CD4-positive, alpha-beta T cell (primary cell): ENCODE measurements at places on chromosomes 7 and 10. TPM values are rescaled to one million over a fixed set of nuclear protein-coding genes. Genes with fewer than 3 reads are reported as not detected.

DNA sequence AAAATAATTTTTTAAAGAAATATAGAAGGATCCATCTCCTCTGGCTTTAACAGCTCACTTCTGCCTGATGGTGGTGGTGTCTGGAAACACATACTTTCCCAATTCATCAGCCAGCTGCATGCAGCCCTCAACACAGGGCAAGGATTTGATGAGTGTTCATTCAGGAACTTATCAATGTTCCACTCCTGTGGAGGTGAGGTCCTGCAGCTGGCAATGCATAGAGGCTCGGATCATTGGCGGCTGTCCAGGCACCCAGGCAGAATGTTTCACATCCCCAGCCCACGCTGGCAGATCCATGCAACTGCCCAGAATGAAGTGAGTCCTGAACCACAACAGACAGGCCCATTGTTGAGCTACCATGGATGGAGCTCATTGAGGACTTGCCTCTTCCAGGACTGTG is 55.2 kb upstream of the KCNMA1 start:
- DNase-seq, result no peak

GRCh38 chr7:7201578-7202374 is 19.4 kb downstream of the C1GALT1 start:
- peak; percentile 65 for DNase-seq

- no peak for DNase-seq
Observed at GRCh38 chr7:7178081-7178480, 4.3 kb upstream of the C1GALT1 start.

- DNase-seq, result no peak
Observed at GRCh38 chr10:35442028-35442427, 105.7 kb downstream of the CCNY start.

GRCh38 chr7:119482209-119482608 is 790.8 kb upstream of the KCND2 start:
- DNase-seq, result no peak

The BBIP1 gene
- total RNA-seq, result 17.1 TPM

GRCh38 chr7:45237788-45238461 is 80.3 kb downstream of the RAMP3 start:
- DNase-seq, result no peak

- no peak for DNase-seq
Observed at GRCh38 chr10:77286531-77287508, 350.8 kb downstream of the KCNMA1 start.

DNA sequence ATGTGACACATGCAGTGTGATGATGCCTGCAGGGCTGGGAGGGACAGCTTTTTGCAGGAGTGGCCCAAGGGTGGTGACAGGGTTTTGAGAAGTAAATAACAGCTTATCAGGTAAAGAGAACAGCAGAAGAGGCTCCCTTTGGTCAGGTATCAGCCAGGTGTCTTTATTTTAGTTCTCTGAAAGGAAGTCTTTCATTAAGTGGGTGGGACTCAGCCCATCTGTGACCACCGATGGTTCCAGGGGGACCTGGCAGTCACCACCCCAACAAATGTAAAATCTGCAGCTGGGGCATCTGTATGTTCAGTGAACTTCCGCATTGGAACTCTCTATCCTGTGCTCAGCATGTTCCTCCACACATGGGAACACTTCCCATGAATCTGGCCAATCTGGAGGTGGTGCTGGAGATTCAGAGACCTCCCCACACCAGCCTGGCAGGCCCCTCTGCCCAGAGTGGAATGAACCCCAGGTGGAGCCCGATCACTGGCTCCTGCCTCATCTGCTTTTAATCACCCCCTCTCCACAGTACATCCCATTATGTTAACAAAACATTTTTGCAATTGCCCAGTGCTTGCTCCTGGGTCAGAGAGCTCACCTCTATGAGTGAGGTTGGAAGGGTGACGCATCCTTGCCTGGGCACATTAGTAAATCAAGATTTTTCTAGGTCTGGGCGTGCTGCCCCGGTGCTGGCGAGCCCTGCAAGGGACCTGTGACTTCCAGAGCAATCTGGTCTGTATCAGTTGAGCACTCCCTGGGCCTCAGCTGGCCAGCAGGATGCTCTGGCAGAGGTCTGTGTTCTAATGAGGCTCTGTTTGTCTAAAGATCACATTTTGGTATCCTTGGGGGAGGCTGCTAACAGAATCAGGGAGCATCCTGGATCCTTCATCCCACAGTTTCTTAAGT is 140.4 kb upstream of the GDF10 start:
- DNase-seq, result no peak

The DDC gene
- not detected for total RNA-seq

The AGBL3 gene
- total RNA-seq, result 2.2 TPM

DNA sequence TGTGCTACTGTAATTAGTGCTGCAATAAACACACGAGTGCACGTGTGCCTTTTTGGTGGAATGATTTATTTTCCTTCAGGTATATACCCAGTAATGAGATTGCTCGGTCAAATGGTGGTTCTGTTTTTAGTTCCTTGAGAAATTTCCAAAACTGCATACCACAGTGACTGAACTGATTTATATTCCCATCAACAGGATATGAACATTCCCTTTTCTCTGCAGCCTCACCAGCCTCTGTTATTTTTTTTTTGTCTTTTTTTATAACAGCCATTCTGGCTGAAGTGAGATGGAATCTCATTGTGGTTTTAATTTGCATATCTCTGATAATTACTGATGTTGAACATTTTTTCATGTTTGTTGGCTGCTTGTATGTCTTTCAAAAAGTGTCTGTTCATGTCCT is 922.9 kb upstream of the LRRN3 start:
- DNase-seq, result no peak

GRCh38 chr10:133214468-133215410 is 15.3 kb upstream of the UTF1 start:
- no peak for DNase-seq

DNA sequence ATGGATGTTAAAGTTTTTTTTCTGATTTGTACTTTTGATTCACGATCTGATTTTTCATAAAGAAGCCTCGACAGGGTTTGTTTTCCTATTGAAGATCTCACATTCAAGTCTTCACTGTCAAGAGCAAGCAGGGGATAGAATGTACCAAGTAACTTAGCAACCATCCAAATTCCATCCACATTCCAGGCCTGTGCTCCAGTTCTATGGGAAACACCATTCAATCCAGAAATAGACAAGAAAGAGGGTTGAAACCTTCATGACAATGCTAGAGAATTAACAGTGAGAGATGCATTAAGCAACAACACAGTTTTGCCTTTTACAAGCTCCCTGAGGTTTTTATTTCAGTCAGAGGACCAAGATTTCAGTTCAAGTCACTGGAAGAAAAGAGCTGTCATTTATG is 300.2 kb downstream of the NEBL start:
- no peak for DNase-seq
